Prostate gland (tissue), 2 donors: ENCODE measurements at places on chromosomes 6 and 20.

GRCh38 chr6:153852481-153852880 is 186.6 kb upstream of the OPRM1 start:
- no peak overlapping the region for H3K27ac ChIP-seq
- H3K36me3 ChIP-seq = no peaks in the 10 kb centered on the region
- H3K4me3 ChIP-seq = no peak overlapping the region
- H3K27me3 ChIP-seq = no peaks in the 10 kb centered on the region

DNA sequence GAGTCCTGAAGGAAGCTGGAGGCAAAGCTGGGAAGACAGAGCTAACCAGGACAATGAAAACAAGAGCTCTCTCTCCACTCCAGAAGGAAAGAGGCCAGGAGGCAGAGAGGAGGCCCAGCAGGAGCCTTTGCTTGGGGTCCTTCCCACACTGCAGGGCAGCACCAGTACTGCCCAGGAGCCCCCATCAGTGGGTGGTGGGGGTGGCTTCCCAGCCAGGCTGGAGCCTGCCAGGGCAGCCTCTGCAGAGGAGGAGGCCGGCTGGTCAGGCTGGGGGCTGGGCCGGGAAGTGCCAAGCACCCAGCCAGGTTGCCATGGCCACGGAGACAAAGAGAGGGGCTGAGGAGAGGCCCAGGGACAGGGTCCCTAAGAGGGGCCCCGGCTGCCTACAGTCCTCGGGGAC is 33.4 kb downstream of the PREX1 start:
- no peak for DNase-seq
- peaks cover 4% of the 10 kb centered on the region for H3K4me1 ChIP-seq
- no peaks in the 10 kb centered on the region for H3K27me3 ChIP-seq
- H3K36me3 ChIP-seq = no peaks in the 10 kb centered on the region
- no peak overlapping the region for H3K27ac ChIP-seq

GRCh38 chr6:125432963-125433362 is 131.2 kb upstream of the HDDC2 start:
- DNase-seq = no peak
- no peak overlapping the region for H3K27ac ChIP-seq
- H3K27me3 ChIP-seq = peaks cover 2% of the 10 kb centered on the region
- H3K36me3 ChIP-seq = no peaks in the 10 kb centered on the region

DNA sequence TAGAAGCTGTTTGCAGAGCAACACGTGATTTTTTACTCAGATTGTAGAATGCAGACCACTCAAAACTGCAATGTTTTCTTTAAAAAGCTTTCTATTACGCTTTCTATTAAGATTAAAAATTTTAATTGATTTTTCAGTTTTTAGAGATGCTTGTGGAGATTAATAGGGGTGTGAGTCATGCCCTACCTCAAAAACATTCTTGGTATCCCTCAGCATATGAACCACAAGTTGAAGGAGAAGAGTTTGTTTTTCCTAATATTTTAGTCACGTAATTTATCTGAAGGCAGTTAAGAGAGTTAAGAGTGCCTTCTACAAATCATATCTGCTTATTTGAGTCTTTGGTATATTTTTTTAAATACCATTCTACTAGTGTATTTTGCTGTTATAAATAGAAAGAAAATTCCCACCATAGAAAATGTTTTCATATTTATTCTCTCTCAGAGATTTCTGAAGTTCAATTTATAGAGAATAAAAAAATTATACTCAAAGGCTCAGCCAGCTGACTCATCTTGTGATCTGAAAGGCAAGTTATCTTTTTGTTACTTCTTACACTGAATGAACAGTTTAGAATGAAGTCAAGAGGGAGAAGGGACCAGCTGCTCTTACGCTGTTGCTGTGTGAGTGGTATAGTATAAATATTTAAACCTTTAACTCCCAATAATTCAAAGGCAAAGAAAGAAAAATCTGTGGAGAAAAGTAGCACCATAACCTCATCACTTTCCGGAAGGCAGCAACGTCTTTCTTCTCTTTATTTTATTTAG is 7.6 kb downstream of the RIPOR2 start:
- no peaks in the 10 kb centered on the region for H3K4me1 ChIP-seq
- no peak overlapping the region for H3K27ac ChIP-seq
- no peak overlapping the region for H3K4me3 ChIP-seq
- no peaks in the 10 kb centered on the region for H3K36me3 ChIP-seq

DNA sequence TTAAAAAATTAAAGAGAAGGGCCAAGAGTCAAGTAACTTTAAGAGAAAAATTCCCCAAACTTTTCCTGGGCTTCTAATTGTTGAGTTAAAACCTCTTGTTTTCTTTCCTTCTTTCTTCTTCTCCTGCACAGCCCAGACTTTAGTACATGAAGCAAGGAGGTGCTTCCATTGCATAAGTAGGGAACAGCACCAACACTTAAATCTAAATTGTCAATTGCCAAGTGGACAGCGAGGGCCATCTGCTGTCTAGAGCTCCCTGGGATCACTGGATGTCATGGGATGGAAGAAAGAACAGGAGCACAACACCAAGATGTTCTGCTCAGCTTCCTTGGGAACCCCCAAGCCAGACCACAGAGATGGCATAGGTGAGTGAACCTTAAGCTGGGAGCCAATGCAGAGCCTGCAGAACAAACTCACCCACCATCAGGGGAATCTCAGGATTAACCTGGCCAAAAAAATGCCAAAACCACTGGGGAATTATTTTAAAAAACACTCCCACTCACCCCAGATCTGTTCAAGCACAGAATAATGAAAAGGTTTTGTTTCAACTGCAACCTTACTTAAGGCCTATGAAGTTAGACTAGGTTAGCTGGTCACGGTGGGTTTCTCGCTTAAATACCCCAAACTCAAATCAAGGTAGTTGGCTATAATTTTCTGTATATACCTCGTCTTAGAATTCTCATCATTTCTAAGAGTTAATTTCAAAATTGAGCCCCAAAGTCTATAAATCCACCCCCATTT is 67.8 kb downstream of the TNFRSF21 start:
- no peaks in the 10 kb centered on the region for H3K27me3 ChIP-seq
- no peak for DNase-seq
- H3K36me3 ChIP-seq = no peaks in the 10 kb centered on the region
- peak overlapping the region; percentile 35 for H3K27ac ChIP-seq

GRCh38 chr6:113879186-113880096 is 22.3 kb downstream of the MARCKS start:
- DNase-seq = peak; percentile 55
- no peaks in the 10 kb centered on the region for H3K27me3 ChIP-seq
- no peaks in the 10 kb centered on the region for H3K4me1 ChIP-seq
- H3K4me3 ChIP-seq = no peak overlapping the region
- no peak overlapping the region for H3K27ac ChIP-seq

DNA sequence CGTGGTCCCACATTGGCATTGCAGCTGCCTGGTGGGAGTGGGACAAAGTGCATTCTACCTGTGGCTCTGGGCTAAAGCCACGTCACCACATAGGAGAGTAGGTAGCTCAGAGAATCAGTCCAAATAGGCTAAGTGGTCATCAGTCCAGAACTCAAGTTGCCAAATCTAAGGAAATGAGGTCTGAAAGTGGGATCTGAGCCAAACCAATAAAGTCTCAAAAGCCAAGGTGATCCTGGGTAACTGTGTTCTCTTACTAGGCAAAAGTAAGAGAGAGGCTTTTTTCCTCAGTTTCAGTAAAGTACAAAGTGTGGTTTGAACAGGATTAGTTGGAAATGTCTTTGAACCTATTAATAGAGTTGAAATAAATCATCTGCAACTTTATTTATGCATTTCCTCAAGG is 68.6 kb upstream of the CNKSR3 start:
- H3K4me3 ChIP-seq = no peak overlapping the region
- H3K27me3 ChIP-seq = no peaks in the 10 kb centered on the region
- no peaks in the 10 kb centered on the region for H3K36me3 ChIP-seq
